ENCODE measurements at places on chromosomes 13 and 19.

GRCh38 chr13:85538957-85539356 is 260.3 kb downstream of the SLITRK6 start:
- DNase-seq = no peak

DNA sequence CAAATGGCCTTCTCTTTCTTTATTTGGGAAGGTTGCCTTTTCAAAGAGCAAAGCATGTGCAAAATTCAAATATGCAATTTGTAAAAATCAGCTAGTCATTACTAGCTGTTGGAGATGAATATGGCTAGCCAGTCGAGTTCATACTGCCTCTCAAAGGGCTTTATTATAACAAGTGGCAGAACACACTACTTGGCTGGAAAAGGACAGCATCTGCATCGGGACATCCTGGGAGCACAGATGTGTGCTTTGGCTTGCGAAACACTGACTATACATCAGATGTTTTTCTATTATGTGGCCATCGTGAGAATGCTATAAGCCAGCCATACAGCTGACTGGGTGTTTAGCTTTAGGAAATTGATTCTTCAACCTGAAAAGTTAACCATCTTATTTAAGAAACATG is 424.2 kb downstream of the KCTD12 start:
- DNase-seq = no peak

DNA sequence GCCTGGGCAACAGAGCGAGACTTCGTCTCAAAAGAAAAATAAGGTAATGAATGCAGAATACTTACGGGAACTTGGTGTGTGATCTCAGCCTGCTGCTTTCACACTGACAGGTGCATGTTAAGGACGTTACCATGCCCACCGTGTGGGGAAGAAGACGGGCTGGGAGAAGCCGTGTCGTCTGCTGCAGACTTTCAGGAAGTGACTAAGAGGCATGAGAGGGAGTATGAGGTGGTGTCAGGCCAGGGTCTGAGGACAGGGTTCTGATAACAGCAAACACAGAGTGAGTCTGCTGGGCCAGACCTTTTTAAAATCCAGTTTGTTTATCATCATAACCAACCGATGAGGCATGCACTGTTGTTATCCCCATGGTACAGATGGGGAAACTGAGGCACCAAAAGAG is 13.6 kb upstream of the GALP start:
- no peak for DNase-seq

DNA sequence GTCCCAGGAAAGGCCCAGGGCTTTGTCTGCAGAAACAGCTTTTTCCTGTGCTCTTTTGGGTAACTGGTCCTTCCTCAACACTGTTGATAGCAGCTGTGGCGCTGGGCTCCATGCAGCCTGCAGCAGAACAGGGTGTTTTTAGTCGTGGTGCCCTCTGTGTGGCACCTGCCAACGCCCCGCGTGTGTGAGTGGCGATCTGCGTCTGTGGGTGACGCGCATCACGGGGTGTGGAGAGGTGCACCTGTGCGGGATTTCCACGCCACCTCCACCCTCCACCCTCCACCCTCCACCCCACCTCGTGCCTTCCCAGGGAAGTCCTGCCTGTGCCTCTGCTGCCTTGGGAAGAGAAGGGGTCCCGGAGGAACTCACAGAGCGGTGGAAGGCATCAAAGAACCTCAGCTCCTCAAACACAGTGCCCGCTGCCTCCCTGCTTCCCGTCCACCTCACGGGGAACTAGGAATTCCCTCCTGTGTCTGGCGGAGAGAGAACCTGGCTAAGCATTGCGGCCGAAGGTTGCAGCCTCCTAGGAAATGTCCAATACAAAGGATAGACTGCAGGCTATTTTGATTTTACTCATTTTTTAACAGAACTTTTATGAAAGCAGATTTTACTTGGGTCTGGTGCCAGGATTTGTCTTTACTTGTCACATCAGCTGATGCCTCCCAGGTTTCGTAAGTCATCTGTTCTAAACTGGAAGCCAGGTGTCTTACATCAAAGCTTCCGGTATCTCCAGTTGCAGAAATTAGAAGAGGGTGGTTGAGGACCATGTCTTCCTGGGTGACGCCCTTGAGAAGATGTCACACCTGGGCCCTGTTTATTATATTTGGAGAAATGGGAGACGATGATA is 84.0 kb downstream of the ATP11A start:
- no peak for DNase-seq

DNA sequence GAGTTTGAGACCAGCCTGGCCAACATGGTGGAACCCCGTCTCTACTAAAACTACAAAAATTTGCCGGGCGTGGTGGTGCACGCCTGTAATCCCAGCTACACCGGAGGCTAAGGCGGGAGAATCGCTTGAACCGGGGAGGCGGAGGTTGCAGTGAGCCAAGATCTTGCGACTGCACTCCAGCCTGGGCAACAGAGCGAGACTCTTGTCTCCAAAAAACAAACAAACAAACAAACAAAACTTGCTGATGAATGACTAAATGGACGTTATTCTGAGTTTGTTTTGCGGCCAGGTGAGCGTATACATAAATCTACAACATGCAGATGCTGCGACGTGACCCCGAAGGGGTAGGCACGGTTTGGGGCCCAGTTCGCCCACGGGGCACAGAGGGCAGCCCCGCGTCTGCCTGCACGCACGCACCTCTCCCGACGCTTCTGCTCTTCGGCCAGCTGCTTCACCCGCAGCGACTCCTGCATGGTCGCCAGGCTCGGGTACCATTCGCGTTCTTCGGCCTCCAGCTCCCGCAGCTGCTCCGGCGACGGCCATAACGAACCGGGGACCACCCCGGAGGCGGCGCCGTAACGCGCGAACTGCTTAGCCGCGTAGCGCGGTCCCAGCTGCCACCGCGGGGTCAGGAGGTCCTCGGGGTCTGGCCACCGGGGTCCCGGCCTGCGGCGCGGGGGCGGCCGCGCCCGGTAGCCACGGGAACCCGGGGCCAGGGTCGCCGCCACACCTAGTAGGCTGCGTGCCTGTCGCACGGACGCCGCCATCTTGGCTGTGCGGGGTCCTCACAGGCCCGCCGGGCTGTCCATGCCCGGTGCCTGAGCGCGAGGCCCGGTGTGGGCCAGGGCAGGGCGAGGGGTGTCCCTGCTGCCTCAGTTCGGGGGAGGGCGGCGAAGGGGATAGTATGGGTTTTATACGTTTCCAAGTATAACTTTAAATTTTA is at the start of gene GADD45GIP1:
TSS of gene GADD45GIP1 (minus strand) at position 778 of the 943 bp plus-strand sequence. CDS start at position 767, 11 bp downstream.
- no peak for DNase-seq

All from NCI-H1436 treated with DMSO at 0.1 percent for 48 hours (cell line).